ENCODE measurements at places on chromosomes 12 and 14.

DNA sequence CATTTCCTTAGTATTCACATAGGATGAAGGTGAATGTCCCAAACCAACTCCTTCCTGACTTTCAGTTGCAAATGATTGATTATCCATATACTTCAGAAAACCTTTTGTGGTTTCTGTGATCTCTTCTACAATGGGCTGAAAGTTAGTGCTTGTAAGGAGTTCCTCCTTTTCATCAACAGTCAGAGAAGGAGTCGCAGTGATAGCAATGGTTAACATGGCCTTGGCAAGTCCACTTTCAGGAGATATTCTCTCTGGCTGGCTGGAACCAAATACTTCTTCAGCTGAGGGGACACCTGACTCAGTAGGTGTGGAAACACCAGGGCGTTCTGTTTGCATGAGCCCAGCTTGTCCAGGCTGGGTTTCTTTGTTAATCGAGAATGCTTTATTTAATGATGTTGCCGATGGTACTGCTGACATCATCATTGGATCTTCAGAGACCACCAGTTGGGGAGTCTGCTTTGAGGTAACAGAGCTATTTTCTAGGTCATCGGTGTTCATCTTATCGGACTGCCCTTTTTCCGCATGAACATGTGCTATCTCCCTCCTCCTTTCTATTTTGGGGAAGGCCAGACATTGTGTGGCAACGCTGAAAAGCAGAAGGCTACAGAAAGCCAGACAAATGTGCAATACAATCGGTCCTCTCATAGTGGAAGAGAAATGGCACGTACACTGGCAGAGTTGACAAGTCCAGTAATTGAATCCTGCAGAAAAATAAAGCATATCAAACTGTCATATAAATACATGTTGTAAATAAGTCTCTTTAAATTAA is 13.1 kb downstream of the ARMH4 start:
- no peak for DNase-seq

GRCh38 chr12:11669348-11669747 is 19.9 kb downstream of the ETV6 start:
- no peak for DNase-seq

- DNase-seq, result no peak
These were observed 112.7 kb downstream of the SCARB1 start for GRCh38 chr12:124750787-124751471.

DNA sequence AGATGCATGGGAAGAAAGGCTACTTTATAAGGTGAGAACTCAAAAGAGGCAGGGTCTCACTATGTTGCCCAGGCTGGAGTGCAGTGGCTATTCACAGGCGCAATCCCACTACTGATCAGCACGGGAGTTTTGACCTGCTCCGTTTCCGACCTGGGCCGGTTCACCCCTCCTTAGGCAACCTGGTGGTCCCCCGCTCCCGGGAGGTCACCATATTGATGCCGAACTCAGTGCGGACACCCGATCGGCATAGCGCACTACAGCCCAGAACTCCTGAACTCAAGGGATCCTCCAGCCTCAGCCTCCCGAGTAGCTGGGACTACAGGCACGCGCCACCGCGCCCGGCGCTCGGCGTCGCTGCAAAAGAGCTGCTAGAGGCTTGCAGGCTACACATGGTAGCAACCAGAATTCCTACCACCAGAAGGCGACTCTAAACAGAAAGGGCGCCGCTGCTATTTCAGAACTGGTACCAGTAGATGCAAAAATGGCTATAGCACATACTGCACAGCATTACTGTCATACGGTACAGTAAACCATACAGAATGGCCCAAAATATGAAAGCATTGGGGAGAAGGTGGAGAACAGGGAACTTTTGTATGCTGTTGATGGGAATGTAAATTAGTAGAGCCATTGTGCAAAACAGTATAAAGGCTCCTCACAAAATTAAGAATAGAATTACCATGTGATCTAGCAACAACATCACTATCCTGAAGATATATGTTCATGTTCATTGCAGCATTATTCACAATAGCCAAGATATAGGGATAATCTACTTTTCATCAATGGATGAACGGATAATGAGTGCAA is 1.2 kb upstream of the NEMF start:
- DNase-seq, result peak; percentile 44

GRCh38 chr14:60963761-60964160 is 17.1 kb downstream of the TRMT5 start:
- DNase-seq, result no peak

GRCh38 chr14:39015964-39016577 is 87.0 kb downstream of the SEC23A start:
- DNase-seq, result no peak

- DNase-seq, result no peak
These were observed 12.1 kb downstream of the ATXN2 start for GRCh38 chr12:111586986-111587385.

GRCh38 chr12:110370732-110371231 is 32.7 kb downstream of the ANAPC7 start:
- no peak for DNase-seq

DNA sequence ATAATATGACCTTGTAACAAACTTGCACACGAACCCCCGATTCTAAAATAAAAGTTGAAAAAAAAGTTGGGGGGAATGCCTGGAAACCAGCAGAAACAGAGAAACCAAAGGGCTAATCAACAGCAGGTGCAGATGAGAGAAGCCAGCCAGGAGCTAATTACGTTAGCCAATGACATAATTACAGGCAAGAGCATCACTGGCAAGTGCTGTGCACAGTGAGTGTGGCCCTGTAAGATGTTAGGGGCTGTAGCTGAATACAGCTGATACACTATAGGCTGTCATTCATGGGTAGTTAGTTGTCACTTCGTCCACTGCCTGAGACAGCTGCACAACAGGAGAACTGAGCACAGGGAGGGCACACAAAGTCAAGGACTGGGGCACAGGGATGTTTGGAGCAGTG is 7.3 kb upstream of the FGF23 start:
- no peak for DNase-seq

DNA sequence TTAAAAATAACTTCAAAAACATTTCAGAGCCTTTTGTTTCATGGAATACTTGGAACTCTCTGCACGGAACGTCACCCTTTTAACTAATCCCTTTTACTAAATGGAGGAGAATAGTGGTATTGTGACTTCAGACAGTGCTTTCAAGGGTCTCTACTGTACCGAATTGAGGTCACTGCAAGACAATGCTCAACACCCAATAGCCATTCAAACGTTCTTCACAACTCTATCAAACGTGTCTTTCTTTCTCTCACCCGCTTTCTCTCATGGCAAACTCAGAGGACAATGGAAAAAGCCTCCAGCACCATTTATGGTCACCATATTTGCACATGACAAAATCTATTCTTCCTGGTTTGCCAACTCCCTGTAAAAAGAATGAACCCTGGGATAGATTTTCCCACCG is 132.1 kb upstream of the SOX5 start:
- no peak for DNase-seq

GRCh38 chr12:77830583-77831351 is at the start of gene NAV3:
Gene NAV3, plus strand, starts transcription at chr12:77830894. Its CDS starts 568 bp downstream, at chr12:77831462.
- DNase-seq, result no peak

DNA sequence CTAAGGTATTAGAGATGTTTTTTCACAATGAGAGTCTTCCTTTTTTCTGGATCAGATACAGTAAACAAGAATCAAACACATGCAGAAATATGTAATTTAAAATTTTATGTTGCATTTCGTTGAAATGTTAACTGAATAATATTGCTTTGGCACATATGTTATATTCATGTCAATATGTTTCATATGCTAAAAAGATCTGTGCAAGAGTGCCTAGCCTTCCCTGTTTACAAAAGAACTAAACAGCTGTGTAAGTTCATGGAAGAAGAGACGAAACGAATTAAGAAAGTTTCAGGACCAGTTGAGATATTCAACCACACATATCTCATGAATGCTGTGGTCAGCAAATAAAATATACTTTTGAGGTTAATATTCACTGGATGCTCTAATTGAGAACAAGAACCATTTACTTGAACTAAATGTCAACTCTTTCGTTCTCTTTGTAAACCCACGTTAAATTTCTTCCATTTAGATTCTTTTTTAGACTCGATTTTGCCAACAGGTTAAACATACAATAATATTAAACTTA is 289.5 kb downstream of the FOXG1 start:
- DNase-seq, result no peak

- no peak for DNase-seq
These were observed 50.8 kb downstream of the TTLL5 start for GRCh38 chr14:75711796-75712211.

- no peak for DNase-seq
These were observed 230.5 kb downstream of the ATP23 start for GRCh38 chr12:58171914-58172313.

DNA sequence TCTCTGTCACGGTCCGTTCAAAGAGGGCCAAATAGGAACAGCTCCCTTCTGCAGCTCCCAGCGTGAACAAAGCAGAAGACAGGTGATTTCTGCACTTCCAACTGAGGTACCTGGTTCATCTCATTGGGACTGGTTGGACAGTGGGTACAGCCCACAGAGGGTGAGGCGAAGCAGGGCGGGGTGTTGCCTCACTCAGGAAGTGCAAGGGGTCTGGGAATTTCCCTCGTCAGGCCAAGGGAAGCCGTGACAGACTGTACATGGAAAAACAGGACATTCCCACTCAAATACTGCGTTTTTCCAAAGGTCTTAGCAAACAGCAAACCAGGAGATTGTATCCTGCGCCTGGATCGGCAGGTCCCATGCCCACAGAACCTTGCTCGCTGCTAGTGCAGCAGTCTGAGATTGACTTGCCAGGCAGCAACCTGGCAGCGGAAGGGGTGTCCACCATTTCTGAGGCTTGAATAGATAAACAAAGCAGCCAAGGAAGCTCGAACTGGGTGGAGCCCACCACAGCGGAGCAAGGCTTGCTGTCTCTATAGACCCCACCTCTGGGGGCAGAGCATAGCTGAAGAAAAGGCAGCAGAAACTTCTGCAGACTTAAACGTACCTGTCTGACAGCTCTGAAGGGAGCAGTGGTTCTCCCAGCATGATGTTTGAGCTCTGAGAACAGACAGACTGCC is 22.7 kb downstream of the SLC38A1 start:
- no peak for DNase-seq

- DNase-seq, result no peak
These were observed 3.1 kb upstream of the TPH2 start for GRCh38 chr12:71935594-71935993.

- DNase-seq, result no peak
These were observed 4.1 kb upstream of the RHOJ start for GRCh38 chr14:63200035-63200740.

DNA sequence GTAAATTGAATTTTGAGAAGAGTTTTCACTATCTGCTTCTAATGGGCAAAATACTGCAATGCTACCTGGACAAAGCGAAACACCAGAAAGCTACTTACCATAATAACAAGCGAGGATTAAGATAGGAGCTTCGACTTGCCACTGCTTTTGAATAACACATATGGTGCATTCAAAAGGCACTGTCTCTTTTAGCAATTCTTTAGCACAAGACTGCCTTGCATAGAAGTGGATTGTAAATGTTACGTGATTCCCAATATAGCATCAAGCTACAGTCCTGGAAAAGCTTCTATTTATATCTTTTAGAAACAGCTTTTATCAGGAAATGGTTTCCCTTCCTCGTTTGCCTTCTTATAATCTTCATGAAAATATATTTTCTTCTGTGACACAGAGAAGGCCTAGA is 258.7 kb upstream of the PDE3A start:
- DNase-seq, result no peak

GRCh38 chr12:22677781-22678574 is 53.0 kb downstream of the ETNK1 start:
- no peak for DNase-seq

GRCh38 chr12:110742096-110742717 is 484 bp downstream of the PPP1CC start:
- no peak for DNase-seq

GRCh38 chr14:26332966-26333365 is 264.9 kb downstream of the NOVA1 start:
- DNase-seq, result no peak

GRCh38 chr14:48247977-48248376 is 572.6 kb upstream of the MDGA2 start:
- DNase-seq, result no peak

- no peak for DNase-seq
These were observed 189.0 kb downstream of the NTF3 start for GRCh38 chr12:5620896-5621295.

DNA sequence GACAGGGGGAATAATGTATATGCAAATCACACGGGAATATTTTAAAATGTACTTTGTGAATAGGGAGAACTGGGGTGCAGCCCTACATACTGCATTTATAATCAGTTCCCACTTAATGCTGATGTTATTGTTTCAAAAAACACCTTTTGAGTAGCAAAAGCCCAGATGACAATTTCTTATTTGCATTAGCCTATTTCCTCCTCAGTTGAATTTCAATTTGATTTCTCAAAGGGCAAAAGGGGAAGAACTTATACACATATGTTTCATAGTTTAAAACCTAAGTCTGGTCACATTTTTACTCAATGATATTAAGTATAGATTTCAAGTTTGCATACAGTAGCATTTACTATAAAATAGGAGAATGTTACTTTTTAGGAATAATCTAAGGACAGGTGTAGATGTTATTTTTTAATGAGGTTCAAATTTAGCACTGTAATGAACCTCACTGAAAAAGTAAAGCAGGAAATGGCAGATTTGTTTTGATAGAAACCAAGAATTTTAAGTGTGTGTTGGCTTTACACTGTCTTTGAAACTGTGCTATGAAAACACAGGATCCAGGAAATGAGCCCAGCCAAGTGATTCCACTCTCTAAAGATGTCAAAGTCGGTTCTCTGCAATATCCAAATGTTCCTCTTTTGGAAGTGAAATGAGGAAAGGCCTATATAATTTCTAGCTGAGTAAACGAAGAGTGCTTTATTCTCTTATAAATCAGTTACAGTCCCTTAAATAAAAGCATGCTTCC is 367.4 kb downstream of the BTG1 start:
- no peak for DNase-seq

GRCh38 chr14:52067873-52068614 is 815 bp downstream of the NID2 start:
- no peak for DNase-seq

GRCh38 chr14:94572637-94573303 is 8.5 kb upstream of the SERPINA5 start:
- no peak for DNase-seq

GRCh38 chr12:49966511-49967041 is 4.9 kb downstream of the AQP5 start:
- no peak for DNase-seq

DNA sequence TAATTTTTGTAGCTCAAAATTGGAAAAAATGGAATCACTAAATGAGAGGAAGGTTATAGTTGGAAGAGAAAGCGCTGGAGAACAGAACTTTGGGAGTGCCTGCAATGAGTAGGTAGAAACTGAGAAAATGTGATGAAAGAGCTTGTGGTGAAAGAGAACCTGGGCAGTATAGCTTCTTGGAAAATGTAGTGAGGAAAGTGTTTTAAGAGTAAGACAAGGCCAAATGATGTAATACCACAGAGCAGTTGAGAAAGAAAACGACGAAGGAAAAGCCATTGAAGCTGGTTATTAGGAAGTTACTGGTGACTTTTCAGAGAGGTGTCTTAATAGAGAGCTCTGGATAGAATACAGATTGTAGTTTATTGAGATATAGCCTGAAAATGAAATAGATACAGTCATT is 255.3 kb downstream of the AEBP2 start:
- no peak for DNase-seq

DNA sequence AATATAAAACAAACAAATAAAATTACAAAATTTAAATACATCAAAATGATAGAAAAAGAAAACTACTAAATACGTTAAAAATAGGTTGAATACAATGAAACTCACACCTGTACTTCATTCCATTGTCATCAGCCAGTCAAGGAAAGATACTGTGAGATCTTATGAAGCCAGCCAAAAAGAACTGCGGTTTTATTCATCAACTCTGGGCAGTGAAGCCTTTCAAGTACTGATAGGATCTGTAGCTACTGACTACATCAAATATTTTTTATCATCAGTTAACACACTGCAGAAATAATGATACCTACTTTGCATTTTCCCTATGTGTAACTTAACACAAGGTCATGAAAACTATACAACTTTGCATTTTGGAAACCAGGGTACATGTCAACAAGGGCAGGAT is 46.3 kb upstream of the FAR2 start:
- no peak for DNase-seq
